ENCODE measurements at places on chromosomes 6 and 20.

- no peak for DNase-seq
These were observed 1.8 kb downstream of the ENTPD6 start for GRCh38 chr20:25197183-25197869.

DNA sequence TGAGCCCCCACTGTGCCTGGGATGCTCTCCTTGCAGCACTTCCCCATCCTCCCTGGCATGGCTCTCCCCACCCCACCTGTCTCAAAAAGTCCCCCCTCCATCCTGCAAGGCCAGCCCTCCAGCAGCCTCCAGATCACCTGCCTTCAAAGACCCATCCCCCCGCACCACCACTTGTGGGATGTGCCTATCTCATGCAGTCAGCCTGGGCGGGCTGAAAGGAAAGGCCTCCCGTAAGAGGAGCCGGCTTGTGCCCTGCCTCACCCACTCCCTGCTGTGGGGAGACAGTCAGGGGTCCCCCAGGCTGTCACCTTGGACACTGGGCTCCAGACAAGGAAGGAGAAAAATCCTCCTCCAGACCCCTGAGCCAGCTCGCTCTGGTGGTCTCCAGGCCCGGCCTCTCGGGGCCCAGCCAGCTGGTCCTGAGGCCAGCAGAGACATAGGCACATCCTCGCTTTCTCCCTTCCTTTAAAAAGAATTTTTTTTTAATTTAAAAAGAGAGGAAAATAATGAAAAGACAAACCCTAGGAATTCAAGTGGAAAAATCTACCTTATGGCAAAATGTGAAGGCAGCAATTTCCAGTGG lies 77.3 kb downstream of the GRM4 start:
- no peak for DNase-seq

DNA sequence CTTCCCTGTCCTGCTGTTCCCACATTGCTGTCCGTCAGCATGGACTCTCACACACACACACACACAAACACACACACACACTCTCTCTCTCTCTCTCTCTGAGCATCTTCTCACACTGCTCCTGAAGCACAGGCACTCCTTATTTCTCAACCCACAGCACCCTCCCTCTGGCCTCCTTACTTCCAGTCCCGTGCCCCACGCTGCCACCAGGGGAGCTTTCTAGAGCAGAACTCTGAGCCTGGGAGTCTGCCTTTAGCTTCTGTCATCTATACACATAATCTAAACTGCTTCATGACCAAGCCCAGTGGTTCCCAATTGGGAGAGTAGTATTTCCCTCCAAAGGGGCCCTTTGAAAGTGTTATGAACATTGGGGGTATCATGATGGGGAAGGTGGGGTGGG lies 29.1 kb downstream of the HECA start:
- DNase-seq: no peak

- DNase-seq: no peak
These were observed 4.4 kb upstream of the C20orf144 start for GRCh38 chr20:33657704-33658095.

DNA sequence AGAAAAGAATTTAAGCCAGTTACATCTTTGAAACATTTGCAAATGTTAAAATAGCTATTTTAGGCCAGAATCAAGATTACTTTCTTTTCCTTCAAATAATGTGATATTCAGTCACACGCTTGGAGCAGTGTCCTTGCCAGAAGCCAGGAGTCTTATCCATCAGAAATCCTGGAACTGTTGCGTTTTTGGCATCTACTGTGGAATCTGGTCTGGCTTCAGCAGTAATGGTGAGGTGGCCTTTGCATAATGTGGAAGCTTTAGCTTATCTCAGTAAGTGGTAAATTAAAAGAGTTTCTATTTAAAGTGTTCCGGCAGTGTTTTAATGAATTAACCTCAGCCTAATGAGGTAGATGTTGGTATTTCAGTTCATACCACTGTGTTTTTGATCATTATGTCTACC lies 97.6 kb downstream of the FIG4 start:
- DNase-seq: no peak

GRCh38 chr6:3036861-3037637 lies 31.2 kb upstream of the RIPK1 start:
- DNase-seq: no peak

DNA sequence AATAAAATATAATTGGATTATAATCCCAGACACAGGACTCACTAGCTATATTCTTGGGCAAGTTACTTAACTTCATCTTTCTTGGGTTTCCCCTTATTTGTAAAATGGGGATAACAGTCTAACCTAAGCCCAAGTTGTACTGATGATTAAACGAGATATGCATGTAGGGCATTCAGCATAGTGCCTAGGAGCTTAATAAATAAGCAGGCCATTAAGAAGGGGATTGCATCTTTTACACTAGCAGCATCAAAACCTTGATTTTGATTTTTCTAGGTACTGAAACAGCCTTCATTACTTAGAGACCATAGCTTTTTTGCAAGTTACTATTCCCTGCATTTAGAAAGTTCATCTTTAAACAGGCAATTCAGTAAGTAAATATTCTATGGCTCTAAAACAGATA lies 2.2 kb upstream of the QKI start:
- no peak for DNase-seq

DNA sequence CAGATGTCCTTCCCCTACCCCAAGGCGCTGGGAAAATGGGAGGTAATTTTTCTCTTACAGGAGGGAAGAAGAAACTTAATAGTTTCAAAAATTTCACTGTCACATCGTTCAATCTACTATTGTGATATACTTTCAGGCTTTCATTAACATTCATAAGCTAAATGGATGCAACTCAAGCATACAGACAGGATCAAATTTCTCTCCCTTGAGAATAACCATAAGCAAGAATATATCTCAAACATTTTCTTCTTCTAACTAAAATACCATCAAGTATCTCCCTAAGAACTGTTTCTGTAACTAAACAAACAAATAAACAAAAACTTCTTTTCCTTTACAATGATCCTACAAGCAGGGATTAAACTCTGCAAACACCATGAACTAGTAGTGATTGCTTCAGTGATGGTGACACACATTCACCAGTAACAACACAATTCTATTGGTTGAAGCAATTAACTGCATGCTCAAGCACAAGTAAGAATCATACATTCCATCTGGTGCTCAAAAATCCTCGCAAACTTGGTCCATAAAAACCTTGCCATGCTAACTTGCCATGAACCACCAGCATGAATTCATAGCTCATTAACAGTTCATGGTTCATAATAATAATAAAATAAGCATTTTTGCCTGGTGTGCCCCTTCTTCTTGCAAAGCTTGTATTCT lies 183.8 kb downstream of the PTPRK start:
- no peak for DNase-seq

DNA sequence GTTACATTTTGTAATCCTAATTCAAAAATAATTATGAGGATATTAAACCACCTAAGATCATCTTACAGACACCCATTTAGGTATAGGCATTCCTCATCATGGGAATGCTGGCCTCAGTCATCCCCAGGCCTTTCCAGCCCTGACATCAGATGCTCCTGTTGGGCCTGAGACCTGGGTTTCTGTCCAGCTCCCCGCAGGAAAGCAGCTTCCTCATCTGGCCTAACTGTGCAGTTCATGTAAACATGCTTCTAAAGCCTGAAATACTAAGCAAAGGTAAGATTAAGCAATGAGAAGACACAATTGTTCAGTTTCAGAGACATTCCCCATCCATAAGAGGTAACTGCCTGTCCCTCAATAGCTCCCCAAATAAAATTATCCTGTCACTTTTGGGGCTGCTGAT lies 19.0 kb downstream of the ETV7 start:
- DNase-seq: no peak

DNA sequence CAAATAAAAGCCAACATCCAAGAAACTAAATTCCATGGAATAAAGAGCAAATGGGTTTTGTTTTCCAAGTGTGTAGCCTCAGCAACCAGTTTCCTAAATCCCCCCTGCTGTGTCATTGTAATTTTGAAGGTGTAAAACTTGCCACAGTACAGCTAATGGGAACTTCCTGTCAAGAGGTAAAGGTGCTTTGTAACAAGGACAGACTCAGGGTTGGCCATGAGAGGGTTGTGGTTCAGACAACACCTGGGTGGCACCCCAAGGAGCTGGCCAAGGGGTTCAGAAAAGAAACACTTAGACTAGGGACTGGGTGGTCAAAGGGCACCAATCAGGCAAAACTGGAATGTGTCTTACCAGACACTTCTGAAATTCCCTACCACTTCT lies 52.4 kb upstream of the LYRM2 start:
- DNase-seq: no peak

DNA sequence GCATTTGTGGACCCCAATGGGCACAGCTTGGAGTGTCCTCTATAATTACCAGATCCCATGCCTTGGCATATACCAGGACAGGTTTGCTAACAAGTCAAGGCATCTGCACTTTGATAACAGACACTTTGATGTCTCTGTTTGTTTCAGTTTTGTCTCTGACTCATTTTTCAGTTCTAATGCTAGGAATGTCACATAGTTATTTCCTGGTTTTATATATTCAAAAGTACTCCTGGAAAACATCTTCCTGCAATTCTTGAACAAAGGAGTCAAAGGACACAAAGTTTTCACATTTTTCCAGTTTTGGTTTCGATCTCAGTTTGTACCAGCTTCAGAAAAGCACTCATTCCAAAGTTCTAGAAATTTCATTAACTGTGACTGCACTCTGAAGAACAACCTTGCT lies 188.1 kb downstream of the FOXC1 start:
- DNase-seq: no peak
